ENCODE measurements at places on chromosomes 6 and 20. TPM values are rescaled to one million over a fixed set of nuclear protein-coding genes. Genes with fewer than 3 reads are reported as not detected.

The RCAN2 gene
- 3.6 TPM for total RNA-seq

The C6orf89 gene
- 29.0 TPM for total RNA-seq

GRCh38 chr6:13281686-13282085 lies 46.7 kb downstream of the TBC1D7 start:
- H3K27me3 ChIP-seq: no peaks in the 10 kb centered on the region
- no peak overlapping the region for H3K4me3 ChIP-seq
- no peak for DNase-seq

The SIRPG gene
- total RNA-seq: not detected

The TFAP2C gene
- 4.0 TPM for total RNA-seq

- DNase-seq: no peak
- H3K27ac ChIP-seq: peak overlapping the region; percentile 52
- peak overlapping the region; percentile 20 for H3K4me3 ChIP-seq
- H3K36me3 ChIP-seq: peaks cover 20% of the 10 kb centered on the region
- H3K4me1 ChIP-seq: peaks cover 52% of the 10 kb centered on the region
Measured at GRCh38 chr6:157145656-157146285, 177.5 kb downstream of the TMEM242 start.
